ENCODE measurements at places on chromosomes 3 and 15.

GRCh38 chr3:40306336-40306735 lies 3.2 kb upstream of the EIF1B start:
- DNase-seq: peak; percentile 38

- DNase-seq: peak; percentile 75
Measured at GRCh38 chr15:88661761-88662556, 23.1 kb downstream of the ISG20 start.

GRCh38 chr3:163327086-163327485 lies 1751.2 kb downstream of the SI start:
- DNase-seq: no peak

DNA sequence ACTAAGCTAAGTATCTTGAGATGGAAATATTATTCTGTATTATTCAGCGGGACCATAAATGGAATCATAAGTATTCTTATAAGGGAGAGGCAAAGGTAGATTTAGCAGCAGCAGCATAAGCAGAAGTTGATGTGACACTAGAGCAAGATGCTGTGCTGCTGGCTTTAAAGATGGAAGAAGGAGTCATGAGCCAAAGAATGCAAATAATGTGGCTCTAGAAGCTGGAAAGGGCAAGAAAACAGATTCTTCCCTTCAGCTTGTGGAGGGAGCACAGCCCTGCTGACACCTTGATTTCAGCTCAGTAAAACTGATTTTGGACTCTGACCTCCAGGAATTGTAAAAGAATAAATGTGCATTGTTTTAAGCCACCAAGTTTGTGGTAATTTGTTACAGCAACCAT lies 144.2 kb upstream of the ANKRD28 start:
- DNase-seq: peak; percentile 14

GRCh38 chr3:127803619-127804018 lies 18.7 kb downstream of the MGLL start:
- DNase-seq: peak; percentile 92

- DNase-seq: no peak
Measured at GRCh38 chr3:23356923-23357322, 153.8 kb downstream of the UBE2E2 start.

- DNase-seq: no peak
Measured at GRCh38 chr3:121885386-121885785, 8.8 kb upstream of the SLC15A2 start.

- DNase-seq: no peak
Measured at GRCh38 chr3:99321261-99321660, 317.1 kb upstream of the COL8A1 start.
